ENCODE measurements at places on chromosomes 16 and 17.

DNA sequence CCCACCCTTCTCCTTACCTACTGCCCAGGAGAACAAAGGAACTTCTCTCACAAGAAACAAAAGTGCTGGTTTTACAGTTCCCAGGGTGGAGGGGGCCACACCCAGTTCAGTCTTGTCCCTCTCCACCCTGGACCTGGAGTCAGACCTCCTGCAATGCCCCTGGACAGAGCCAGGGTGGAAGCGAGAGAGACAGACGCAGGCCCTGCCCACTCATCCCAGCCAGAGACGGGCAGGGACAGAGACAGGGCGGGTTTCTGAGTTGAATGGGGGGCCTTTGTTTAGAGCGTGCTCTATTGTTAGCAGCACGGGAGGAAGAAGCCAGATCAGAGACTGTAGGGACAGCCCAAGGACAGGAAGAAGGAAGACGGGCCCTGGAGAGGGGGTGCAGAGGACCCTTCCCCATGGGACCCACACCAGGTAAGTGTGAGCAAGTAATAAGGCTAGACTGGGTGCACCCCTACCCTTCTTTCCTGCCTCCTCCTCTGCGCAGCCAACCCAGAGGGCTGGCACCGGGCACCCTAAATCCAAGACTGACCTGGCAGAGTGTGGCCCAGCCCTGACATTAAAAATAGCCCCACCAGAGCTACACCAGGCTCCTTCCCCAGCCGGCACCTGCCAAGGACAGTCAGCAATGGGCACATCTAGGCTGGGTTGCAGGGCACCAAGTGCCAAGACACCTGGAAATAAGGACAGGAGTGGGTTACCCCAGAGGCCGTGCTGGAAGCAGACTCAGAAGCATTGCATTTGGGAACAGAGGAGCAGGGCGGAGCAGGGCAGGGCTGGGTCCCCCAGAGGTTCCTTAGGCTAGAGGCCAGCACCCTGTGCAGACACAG lies 10.9 kb downstream of the JUP start:
- DNase-seq, result no peak

DNA sequence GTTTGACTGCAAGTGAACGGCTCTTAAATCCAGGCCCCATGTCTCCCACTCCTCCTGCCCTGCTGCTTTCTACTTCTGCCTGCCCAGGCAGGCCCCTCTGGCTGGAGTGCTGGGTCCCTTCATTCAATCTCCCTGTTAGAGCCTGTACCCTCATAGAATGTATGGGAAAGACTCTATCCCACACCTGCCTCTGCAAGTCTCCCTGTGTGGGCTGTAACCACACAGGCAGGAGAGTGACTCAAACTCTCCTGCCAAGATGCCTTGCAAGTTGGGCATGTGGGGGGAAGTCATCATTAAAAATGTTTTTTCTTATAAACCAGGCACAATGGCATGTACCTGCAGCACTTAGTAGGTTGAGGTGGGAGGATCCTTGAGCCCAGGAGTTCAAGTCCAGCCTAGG lies 77.5 kb downstream of the PLXDC1 start:
- DNase-seq, result no peak

- no peak for DNase-seq
Observed at GRCh38 chr17:78210111-78210510, 3.9 kb upstream of the BIRC5 start.

DNA sequence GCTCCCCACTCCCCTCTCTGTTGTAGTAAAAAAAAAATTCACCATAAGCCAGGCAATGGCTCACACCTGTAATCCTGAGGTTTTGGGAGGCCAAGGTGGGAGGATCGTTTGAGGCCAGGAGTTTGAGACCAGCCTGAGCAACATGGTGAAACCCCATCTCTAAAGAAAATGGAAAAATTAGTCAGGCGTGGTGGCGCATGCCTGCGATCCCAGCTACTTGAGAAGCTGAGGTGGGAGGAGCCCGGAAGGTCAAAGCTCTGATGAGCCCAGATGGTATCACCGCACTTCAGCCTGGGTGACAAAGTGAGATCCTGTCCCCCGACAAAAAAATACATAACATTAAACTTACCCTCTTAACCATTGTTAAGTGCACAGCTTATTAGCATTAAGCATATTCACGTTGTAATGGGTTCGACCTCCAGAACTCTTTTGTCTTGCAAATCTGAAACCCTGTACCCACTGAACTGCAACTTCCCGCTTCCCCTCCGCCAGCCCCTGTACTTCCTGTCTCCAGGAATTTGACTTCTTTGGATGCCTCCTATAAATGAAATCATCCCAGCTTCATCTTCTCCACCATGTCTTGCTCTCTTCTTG lies 66.8 kb downstream of the CRISPLD2 start:
- DNase-seq, result no peak

GRCh38 chr17:41959336-41960095 lies 7.1 kb upstream of the CNP start:
- no peak for DNase-seq

DNA sequence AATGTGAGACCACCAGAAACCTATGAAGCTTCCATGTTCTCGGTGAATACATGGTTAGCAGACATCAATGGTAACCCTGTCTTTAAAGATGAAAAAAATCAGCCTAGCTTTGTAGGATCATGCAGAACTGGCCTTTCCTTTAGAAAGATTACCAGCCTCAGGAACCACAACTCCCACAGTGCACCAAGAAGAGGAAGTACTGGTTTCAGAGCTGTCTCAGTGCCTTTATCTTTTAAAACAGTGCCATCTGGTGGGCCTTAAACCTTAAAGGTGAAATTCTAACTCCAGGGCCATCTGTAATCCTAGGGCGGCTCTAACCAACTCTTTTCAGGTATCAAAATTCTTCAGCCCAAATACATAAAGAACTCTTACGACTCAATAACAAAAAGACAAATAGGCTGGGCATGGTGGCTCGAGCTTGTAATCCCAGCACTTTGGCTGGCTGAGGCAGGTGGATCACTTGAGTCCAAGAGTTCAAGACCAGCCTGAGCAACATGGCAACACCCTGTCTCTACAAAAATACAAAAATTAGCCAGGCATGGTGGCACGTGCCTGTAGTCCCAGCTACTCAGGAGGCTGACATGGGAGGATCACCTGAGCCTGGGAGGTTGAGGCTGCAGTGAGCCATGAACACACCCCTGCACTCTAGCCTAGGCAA lies 5.4 kb downstream of the ATPAF2 start:
- peak; percentile 64 for DNase-seq

DNA sequence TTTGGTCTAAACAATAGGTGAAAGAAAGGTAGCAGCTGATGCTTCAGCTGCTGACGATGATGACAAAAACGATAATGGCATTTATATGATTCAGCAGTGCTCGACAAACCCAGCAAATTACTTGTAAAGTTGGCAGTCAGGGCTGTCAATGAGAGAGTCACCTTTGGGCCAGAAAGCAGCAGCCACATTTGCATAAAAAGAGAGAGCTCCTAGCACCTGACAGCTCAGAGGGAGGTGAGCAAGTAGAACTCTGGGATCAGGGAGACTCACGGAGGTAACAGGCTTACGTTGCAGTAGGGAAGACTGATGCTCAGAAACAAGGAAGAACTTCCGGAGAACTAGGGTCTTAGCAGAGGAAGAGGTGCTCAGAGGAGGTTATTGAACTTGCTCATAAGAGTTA lies 291.9 kb upstream of the ZFHX3 start:
- no peak for DNase-seq

DNA sequence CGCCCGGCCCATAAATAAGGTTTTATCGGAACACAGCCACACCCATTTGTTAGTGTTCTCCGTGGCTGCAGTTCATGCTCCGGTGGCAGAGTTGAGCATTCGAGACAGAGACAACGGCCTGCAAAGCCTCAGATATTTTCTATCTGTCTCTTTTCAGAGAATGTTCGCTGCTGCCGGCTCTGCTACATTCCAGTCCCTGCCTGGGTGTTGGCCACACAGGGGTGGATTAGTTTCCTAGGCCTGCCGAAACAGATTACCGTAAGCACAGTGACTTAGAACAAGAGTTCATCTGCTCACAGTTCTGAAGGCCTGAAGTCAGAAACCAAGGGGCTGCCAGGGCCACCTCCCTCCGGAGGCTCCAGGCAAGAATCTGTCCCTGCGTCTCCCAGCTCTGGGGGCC lies 19.1 kb upstream of the GSG1L start:
- DNase-seq, result no peak

GRCh38 chr16:17224879-17225281 lies 245.9 kb downstream of the XYLT1 start:
- no peak for DNase-seq

DNA sequence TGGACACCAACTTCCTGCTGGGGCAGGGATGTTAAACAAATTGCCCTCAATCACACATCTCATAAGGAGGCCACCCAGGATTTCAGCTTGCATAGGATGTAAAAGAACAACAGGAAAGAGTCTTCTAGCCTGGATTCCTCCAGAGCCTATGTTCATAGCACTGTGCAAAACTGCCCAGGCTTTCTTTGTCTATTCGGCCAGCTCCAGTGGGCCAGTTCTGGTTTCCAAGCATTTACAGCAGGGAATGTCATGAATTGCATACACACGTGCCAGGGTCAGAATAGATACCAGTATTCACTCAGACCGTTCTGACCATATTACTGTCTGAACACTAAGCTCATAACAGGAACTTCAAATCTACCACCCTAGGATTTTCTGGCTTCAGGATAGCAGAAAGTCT lies 273.2 kb downstream of the CDH8 start:
- no peak for DNase-seq

DNA sequence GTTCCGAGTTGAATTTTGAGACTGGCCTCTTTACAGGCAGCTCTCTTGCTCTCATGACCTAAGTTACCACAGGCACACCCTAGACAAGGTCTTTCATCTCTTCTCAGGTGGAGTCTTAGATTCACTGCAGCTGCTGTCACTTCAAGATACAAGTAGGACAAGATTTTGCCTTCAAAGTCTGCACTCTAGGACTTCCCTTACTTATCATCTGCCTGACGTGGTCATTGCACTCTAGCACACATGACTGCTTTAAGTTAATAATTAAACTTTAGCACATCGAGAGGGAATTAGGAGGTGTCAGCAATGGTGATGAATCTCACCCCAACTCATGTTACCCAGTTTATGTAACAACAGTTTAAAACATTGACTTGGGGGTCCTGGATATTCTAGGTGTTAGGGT lies 25.6 kb downstream of the RNF135 start:
- DNase-seq, result no peak

DNA sequence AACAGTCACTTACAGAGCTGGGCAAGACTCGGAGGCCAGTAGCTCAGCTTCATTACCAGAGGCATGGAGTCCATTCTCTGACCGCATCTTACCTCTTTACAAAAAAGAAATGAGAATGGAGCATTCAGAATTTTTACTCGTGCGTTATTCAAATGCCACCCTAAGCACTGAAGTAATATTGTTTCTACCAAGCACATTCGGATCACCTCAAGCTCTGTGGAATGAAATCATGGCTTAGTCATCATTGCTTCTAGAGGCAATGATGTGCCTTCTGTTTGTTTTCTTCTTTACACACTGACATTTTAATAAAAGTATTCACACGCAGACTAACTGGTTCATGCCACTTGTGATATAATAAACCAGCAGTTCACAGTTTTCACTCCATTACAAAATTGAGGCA lies 206.8 kb downstream of the PHKB start:
- no peak for DNase-seq

DNA sequence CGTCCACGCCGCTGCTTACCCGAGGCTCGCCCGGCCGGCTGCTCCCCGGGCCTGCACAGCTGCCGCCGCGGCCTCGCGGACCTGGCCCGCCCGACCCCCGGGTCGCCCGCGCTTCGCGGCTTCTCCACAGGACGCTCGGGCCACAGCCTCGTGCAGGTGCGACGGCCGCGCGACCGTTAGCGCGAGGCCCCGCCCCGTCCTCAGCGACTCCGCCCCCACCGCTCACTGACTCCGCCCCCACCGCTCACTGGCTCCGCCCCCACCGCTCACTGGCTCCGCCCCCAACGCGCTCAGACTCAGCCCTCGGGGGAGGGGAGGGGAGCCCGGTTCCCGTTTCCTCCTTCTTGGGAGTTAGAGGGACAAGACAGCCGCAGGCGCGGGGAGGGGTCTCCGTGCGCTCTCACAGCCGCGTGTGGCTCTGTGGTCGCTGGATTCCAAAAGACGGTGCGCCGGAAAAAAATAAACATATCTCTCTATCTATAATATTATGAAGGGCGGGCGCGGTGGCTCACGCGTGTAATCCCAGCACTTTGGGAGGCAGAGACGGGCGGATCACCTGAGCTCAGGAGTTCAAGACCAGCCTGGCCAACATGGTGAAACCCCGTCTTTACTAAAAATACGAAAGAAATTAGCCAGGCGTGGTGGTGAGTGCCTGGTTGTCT lies at the start of gene MEIOB:
Gene MEIOB, minus strand, starts transcription at position 191 of the 662 bp plus-strand sequence. CDS start 3,989 bp downstream, outside the sequence.
- no peak for DNase-seq

- DNase-seq, result no peak
Observed at GRCh38 chr16:76577003-76577402, 299.8 kb downstream of the CNTNAP4 start.

DNA sequence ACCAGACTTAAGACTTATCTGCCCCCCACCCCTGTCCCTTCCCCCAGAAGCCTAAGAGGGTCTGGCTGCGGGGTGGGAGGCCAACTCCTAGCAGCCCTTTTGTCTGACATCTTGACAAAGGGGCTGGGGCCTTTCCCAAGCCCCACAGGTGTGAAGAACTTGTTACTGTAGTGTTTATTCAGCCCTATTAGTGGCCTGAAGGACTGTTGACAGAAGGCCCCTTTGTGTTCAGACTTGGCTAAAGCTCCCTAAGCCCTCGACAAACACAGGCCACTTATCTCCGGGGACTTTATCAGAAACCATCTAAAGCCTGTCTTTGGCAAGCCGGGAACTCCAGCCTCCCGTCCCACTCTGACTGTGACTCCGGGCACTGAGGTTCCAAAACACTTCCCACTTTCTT lies 129.8 kb downstream of the NTN1 start:
- DNase-seq, result no peak

GRCh38 chr16:89472711-89473075 lies 17.7 kb downstream of the ANKRD11 start:
- DNase-seq, result no peak

DNA sequence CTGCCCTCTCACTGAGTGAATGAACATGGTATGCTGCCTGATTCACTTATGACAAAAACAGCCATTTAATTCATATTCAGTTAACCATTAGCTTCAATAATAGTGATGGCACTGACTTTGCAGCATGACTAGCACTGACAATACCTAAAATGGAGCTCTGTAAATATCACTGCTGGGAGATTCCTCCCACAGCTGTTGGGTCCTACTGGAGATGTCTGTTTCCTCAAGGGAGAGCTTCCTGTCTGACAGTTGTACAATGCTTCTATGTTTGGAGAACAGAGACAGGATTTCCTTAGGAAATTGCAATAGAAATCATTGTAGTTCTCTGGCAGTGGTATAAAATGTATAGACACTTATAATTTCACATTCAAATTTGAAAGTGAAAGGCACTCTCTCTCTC lies 695.9 kb upstream of the CDH8 start:
- no peak for DNase-seq

- no peak for DNase-seq
Observed at GRCh38 chr17:2418572-2418971, 17.7 kb upstream of the MNT start.

GRCh38 chr17:9239246-9239792 lies 218.0 kb downstream of the NTN1 start:
- peak; percentile 44 for DNase-seq

- no peak for DNase-seq
Observed at GRCh38 chr16:12321311-12321842, 344.8 kb downstream of the SNX29 start.

GRCh38 chr17:80036715-80037477 lies 454 bp downstream of the CCDC40 start:
- no peak for DNase-seq

Measured in GM19239 (cell line).